Activated naive CD8-positive, alpha-beta T cell treated with anti-CD3 and anti-CD28 coated beads, Interleukin-2, amount 10 ng/mL, durations not matched to agents 7 days and 5 days (primary cell): ENCODE measurements at places on chromosomes 7 and 10. TPM values are rescaled to one million over a fixed set of nuclear protein-coding genes. Genes with fewer than 3 reads are reported as not detected.

- H3K36me3 ChIP-seq: no peaks in the 10 kb centered on the region
- H3K27me3 ChIP-seq: peaks cover 35% of the 10 kb centered on the region
- H3K4me1 ChIP-seq: no peaks in the 10 kb centered on the region
- no peak for DNase-seq
Observed at GRCh38 chr7:150824379-150825177, 24.0 kb downstream of the TMEM176A start.

DNA sequence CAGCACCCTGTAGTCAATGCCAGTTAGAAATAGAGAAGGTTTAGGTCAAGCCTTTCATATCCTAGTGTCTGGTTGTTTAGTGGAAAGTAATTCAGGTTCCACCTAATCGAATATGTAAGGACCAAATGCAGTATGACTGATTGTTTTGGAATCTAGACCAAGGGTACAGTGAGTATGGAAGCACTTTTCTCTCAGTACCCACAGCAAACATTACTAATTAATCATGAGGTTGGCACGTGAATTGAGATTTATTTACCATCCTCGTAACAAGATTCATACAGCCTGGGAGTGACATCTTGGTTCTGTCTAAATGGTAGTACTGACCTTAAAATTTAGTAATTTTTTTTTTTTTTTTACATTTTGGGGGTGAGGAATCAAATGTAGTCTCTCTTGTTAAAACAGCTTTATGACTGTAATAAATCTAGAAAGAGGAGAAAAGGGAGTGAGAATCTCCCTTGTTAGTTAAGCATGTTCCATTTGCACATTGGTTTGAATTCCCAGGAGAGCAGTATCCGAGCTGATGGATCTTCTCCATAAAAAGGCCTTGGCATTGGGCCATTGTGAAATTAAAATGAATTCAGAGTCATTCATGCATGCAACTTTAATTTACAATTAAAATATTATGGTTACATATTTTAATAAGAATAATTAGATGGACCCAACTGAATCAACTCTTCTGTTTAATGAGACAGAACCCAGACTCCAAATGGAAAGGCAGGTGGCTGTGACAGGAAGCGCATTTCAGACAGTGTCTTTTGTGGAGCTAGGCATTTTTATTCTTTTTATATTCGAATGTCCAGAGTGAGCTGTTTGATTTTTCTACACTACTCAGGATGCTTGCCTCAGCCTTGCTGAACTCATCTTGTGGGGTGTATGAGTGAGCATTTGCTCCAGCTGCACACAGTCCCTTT lies 57.6 kb downstream of the SNX10 start:
- no peaks in the 10 kb centered on the region for H3K4me1 ChIP-seq
- H3K27ac ChIP-seq: no peak overlapping the region
- H3K27me3 ChIP-seq: no peaks in the 10 kb centered on the region
- DNase-seq: no peak
- H3K36me3 ChIP-seq: peaks cover 22% of the 10 kb centered on the region

DNA sequence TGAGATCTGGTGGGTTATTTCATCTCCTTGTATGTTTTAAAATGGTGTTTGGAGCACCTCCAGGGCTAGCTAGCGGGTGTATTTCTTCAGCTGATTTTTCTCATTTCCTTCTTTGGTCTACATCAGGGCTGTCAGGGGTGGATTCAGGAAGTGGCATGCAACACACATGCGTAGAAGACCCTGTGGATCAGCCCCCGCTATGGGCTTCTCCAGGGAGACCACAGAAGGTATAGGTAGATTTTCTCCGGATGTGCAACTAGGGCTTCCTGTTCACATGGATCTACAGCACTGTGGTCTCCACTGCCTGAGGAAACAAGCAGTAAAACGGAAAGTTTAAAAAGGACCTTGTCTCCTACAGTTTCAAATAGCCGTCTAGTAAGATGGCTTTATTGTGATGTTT lies 10.4 kb downstream of the NUB1 start:
- peak overlapping the region; percentile 72 for H3K4me3 ChIP-seq
- H3K4me1 ChIP-seq: peaks cover 33% of the 10 kb centered on the region
- no peaks in the 10 kb centered on the region for H3K27me3 ChIP-seq
- H3K36me3 ChIP-seq: peaks cover 19% of the 10 kb centered on the region
- H3K27ac ChIP-seq: peak overlapping the region; percentile 91

GRCh38 chr10:44478040-44478439 lies 93.1 kb upstream of the CXCL12 start:
- H3K36me3 ChIP-seq: no peaks in the 10 kb centered on the region
- DNase-seq: no peak
- no peaks in the 10 kb centered on the region for H3K27me3 ChIP-seq
- H3K4me1 ChIP-seq: no peaks in the 10 kb centered on the region

DNA sequence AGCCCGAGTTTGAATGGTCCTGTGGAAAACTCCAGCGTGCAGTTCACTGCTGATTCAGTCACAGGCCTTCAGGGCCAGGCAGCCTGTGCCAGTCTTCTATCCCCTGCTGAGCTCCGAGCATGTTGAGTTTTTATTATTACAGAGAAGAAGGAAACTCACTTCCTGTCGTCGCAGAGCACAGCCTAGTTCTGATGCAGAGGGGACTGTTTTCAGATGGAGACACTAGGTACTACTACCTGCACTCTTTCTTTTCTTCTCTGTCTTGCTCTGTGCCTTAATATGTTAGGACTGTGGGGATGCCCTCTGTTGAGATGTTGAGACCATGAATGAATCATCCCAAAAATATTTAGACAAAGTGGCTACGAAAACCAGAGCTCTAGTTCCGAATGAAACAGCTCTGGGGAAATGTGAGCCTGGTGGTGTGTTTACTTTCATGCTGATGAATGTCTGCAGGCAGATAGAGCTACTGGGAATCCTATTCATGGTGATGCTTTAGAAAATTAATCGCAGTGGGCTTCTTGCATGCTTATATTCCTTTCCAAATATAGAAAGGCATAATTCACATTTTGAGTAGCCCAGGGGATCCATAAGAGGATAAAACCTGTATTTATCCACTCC lies 29.6 kb downstream of the CASP7 start:
- no peak overlapping the region for H3K4me3 ChIP-seq
- no peak overlapping the region for H3K27ac ChIP-seq
- H3K4me1 ChIP-seq: peaks cover 25% of the 10 kb centered on the region

DNA sequence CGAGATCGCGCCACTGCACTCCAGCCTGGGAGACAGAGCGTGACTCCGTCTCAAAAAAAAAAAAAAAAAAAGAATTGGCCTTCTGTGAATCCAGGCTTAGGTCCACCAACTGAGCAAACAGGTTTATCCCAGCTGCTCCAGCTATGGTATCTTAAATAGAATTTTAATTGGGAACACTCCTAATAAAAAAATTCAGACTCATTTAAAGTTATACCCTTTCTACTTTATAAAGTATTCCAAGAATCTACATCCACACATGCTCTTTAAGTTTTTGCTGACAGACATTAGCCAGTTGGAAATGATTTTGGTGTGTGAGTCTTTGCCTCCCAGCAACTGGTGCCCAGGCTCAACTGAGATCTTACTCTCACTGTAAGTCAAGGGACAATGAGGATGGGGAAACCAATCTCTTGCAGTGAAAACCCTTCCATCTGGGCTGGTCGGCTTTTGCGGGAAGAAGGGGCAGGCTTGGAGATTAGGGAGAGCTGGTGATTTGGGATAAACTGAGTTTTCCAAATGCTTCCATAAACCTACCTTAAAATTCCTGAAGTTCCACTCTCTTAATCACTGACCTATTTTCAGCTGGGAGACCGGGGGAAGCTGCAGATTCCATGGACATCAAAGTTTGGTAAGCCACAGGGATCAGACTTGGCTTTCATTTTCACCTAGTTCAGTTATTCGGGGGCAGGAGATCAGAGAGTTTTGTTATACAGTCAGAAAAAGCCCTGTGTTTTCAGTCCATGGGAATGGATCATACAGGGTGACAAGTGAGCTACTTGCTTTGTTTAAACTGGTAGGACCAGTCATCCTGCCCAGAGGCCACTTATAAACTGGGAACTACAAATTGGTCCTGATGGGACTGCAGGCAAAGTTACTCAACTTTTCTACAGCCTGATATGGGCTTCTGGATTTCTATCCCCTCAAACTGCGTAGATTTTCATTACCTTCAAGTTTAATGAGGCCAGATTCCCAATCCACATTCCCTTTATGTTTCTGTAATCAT lies 89.3 kb upstream of the ZNF746 start:
- H3K4me3 ChIP-seq: no peak overlapping the region
- peaks cover 7% of the 10 kb centered on the region for H3K4me1 ChIP-seq
- no peaks in the 10 kb centered on the region for H3K27me3 ChIP-seq
- peaks cover 70% of the 10 kb centered on the region for H3K36me3 ChIP-seq

LSM5 gene
- total RNA-seq: 72.8 TPM
